ENCODE measurements at places on chromosomes 2 and 18.

- no peak for DNase-seq
These were observed 237.9 kb downstream of the BABAM2 start for GRCh38 chr2:28128281-28128950.

DNA sequence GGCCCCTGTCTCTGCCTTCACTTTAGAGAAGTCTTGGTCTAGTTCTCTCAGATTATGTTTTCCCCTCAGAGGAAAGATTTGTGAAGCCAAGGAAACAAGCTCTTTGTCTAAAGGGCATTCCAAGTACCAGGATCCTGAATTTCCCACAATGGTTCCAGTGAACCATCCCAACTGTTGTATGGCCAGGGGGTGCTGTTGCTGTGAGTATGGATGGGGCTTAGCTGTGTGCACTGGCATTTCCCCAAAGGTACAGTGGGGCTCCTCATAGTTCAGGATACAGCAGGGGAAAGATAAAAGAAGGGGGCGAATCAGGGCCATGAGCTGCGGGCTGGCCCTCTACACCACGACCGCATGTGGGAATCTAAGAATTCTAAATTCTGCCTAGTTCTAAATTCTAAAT is 1154.0 kb upstream of the FANCL start:
- no peak for DNase-seq

DNA sequence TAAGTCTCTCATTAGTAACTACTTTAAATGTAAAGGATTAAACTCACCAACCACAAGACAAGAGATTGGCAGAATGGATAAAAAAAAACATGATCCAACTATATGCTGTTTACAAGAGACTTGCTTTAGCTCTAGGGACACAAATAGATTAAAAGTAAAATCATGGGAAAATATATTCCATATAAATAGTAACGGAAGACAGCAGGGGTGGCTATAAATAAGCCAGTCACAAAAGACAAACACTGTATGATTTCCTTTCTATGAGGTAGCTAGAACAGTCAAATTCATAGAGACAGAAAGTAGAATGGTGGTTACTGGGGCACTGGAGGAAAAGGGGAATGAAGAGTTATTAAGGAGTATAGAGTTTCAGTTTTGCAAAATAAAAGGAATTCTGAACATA is 145.2 kb downstream of the THADA start:
- DNase-seq: no peak

GRCh38 chr2:219707496-219708285 is 80.3 kb downstream of the SLC4A3 start:
- no peak for DNase-seq
